ENCODE measurements at places on chromosomes 6 and 20. TPM values are rescaled to one million over a fixed set of nuclear protein-coding genes. Genes with fewer than 3 reads are reported as not detected.

COL9A3 gene
- 0.39 TPM for total RNA-seq

GHRH gene
- total RNA-seq, result not detected

RBPJL gene
- total RNA-seq, result not detected

RAET1L gene
- not detected for total RNA-seq

ELOVL2 gene
- total RNA-seq, result 0.85 TPM

All from smooth muscle cell of the pulmonary artery (primary cell).